ENCODE measurements at places on chromosomes 2 and 18.

DNA sequence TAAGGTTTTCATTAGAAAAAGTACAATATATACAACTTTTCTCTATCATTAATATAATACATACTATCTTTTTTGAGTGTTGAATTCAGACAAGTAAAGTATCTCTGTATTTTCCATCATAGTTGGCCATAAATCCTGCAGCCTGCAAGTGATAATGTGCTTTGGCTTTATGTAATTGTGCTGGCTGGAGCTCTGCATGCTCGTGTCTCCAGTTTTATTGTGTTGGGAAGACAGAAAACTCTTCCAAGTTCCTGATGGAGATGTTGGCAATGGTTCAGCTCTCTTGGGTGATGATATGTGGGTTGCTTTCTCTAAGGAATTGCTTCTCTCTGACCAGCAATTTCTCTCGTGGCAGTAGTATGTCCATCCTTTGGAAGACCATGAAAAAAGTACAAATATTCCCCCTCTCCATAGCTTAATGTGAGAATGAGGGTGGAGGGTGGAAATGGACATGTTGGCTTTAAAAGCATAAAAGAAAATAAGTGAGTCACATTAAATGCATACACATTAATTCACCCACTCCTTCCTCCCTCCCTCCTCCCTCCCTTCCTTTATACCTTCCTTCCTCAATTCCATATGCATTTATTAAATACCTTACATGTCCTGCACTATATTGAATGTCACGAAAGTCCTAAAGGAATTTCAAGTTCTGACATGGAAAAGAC lies 344.2 kb downstream of the MTX2 start:
- DNase-seq: no peak

DNA sequence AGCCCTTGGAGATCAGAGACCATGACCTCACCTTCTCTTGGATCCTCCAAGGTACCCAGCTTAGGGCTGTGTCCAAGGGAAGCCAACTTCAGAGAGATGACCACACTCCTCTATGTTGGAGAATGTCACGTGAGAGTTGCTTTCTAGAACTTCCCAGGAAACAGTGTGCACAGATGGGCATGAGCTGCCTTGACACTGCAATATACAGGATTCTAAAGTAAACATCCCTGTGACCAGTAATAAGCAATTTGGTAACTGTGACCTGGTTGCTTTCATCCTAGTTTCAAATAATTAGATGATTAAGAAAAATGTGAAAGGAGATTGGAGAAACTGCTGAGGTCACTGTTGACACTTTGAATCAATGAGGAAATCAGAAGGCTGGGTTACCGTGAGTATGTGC lies 181.1 kb upstream of the EPAS1 start:
- no peak for DNase-seq

DNA sequence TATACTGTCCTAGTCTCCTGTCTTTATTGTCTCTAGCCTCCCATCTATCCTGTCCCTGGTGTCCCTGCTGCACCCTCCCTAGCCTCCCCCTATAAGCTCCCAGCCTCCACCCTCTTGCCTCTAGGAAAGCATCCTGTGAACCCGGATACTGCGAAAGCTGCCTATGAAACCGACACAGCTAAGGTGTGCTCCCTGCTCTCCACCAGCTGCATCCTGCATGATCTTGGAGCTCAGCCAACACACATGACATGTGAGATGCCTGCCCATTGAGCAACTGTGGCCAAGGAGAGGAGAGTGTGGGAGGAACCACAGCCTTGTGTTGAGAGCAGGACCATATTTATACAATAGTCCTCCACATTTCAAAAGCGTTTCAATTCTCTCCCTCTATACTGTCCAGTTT lies 187.1 kb downstream of the ZBTB7C start:
- no peak for DNase-seq

DNA sequence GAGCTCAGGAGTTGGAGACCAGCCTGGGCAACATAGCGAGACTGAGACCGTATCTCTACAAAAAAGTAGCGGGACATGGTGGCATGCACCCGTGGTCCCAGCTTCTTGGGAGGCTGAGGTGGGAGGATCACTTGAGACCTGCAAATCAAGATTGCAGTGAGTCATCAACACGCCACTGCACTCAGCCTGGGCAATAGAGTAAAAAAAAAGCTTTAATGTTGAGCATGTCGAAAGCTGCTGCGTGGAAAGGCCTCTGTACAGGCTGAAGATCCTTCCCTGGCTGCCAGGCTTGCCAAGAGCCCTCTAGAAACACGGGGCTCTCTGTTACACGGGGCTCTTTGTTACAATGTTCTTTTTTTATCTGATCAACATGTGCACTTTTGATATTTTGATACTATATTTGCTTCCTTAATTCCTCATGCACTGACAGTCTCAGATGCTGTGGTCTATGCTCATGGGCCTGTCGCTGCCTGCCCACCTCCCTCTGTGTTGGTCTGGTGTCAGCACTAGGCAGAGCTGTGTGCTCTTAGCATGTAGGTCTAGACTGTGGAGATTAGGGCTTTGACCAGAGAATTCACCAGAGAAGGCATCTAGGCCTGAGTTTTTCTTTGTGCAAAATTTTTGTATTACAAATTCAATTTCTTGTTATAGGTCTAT lies 18.7 kb downstream of the CLK1 start:
- DNase-seq: no peak

DNA sequence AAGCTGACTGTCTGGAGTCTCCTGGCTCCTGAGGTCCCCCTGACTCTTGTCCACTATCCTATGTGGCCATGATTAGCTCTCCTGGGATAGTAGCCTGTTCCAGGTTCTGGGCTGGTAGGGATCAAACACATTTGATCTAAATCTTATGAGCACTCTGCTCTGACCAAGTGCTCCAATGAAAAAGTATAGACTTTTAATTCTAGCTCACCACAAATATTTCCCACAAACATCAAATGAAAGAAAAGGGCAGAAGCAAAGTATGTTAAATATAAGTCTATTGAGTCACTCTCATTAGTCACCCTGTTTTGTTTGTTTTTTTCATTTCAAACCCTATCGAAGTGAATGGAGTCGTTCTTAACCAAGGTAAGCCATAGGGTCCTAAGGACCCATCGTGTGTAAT lies 39.7 kb upstream of the NEDD4L start:
- no peak for DNase-seq

DNA sequence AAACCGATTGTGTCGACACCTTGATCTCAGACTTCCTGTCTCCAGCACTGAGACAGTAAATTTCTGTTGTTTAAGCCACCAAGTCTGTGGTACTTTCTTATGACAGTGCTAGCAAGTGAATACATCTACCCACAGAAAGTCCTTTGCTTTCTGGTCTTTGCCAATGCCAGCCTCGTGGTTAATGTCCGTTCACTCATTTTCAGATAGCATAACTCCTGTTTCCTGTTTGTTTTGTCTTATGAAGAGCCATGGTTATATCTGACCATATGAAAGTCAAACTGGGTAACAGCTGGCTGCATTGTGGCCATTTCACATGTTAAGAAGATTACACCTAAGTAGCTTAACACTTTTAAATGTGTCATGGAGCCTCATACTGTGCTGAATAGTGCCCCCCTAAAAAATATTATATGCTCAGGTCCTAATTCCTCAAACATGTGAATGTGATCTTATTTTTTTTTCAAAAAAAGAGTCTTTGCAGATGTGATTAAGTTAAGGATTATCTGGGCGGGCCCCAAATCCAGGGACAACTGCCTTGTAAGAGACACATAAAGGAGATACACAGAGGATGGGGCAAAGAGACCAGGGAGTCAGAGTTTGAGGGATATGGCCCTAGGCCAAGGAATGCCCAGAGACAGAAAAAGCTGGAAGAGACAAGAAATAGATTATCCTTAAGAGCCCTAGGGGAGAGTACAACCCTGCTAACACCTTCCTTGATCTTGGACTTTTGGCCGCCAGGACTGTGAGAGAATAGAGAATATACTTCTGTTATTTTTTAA lies 118.0 kb downstream of the KCNE4 start:
- no peak for DNase-seq

DNA sequence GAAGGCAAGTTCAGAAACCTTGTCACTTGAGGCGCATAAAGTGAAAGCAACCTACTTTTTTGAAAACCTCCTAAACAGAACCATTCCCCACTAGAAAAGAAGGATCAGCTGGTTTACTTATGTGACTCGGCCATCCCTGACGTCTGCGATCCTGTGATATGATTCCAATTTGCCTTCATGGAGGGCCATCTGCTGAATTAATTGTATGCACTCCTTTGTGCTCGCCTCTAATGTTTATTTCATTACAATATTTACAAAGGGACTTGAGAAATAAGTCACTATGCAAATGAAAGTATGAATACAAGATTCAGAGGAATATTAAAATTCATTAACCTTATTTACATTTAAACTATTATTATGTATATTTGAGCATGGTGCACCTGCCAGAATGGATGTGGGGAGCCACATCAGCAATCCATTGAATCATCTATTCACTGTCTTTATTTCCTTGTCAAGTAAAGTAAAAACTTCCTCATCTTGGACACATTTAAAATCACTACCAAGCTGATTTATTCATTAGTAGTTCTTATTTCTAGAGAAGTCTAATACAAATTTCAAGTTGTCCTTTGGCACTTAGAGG lies 96.5 kb downstream of the RBM43 start:
- no peak for DNase-seq

DNA sequence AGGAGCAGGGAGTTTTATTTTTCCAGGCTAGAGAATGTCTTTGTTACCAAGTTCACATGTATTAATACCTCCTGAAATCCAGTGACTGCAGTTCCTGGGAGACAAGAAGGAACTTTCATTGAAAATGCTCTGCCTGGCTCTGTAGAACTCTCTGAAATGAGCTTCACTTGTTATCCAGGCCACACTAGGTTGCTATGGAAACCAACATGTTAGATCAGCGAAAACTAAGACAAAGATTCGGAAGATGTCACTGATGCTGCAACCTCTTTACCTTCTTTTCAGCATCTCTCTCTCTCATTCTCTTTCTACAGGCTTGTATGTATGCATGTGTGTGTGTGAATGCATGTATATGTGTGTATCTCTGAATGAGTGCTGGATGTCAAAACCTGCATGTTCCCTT lies 218.5 kb downstream of the TRIB2 start:
- no peak for DNase-seq

DNA sequence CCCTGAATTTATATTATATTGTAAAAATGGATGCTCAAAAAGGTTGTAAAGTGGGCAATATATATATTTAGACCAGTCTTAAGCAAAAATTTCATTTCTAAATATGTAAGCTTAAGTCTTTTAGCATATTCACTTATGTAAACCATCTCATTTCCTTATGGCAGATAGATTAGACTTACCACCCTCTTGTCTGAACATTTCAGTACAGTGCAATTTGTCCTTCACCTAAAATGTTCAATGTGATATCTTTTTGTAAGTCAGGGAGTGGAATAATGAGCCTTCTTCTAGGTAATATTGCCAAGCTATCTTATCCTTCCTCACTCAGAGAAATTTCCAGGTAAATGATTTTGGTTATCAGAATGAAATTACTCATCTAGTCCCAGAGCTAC lies 92.3 kb downstream of the KLF7 start:
- DNase-seq: no peak

- no peak for DNase-seq
Observed at GRCh38 chr18:57194622-57195021, 47.7 kb downstream of the BOD1L2 start.

GRCh38 chr2:148917431-148917830 lies 42.4 kb downstream of the KIF5C start:
- no peak for DNase-seq

DNA sequence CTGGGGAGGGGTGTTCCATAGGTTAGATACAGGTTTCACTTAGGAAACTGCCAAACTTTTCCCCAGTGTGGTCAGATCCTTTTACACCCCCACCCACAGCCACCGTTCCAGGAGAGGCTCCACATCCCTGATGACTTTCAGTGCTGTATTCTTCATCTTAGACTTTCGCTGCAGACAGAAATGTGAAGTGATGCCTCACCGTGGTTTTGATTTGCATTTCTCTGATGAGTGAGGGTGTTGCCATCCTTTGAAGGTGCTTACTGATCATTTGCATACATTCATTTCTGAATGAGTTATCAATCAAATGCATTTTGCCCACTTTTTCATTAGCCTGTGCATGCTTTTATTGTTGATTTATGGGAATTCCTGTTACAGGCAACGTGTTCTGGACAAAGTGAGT lies 14.9 kb downstream of the COPS9 start:
- DNase-seq: no peak

GRCh38 chr2:119517433-119517832 lies 6.8 kb downstream of the SCTR start:
- DNase-seq: no peak

- no peak for DNase-seq
Observed at GRCh38 chr18:42341423-42341822, 386.4 kb downstream of the PIK3C3 start.

DNA sequence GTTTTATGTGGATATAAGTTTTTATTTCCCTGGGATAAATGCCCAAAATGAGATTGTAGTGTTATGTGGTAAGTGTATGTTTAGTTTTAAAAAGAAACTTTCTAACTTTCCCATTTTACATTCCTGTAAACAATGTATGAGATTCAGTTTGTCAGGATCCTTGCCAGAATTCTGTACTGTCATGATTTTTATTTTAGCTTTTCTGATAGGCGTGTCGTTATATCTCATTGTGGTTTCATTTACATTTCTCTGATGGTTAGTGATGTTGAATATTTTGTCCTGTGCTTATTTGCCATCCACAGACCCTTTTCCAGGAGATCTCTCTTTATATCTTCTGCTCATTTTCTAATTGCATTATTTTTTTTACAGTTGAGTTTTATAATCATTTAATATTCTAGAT lies 245.6 kb upstream of the CDH2 start:
- no peak for DNase-seq

DNA sequence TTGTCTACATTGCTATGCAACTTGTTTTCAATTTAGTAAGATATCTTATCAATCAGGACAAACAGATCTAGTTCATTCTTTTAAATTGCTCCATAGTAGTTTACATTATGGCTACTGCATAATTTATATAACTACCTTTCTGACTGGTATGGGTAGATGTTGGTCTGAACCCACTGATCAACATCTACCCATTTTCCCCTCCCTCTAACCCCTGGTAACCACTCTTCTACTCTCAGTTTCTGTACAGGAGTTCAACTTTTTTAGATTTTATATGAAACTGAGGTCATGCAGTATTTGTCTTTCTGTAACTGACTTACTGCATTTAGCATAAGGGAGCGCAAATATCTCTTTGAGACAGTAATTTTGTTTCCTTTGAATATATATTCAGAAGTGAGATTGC lies 73.2 kb downstream of the ITSN2 start:
- no peak for DNase-seq

GRCh38 chr18:48910972-48911545 lies 39.7 kb downstream of the SMAD7 start:
- no peak for DNase-seq

- no peak for DNase-seq
Observed at GRCh38 chr18:35875566-35875965, 96.9 kb upstream of the RMP24 start.

DNA sequence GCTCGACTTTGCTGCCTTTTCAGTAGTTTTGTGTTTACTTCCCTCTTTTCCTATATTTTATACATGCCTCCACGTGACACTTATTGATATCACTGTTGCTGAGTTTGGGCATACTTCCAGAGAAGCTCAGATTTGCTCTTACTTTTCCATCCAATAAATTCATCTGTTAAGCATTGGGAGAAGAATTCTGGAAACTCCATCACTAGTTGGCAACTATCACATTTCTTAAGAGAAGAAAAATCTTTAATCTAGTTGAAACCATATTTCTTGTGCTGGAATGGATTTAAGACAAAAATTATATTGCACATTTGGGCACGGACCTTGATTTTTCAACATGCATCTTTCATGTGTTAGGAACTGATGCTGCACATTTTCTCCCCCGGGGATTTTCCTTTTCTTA lies 52.6 kb upstream of the CPO start:
- no peak for DNase-seq
